DMS 273 treated with DMSO at 0.1 percent for 48 hours (cell line): ENCODE measurements at places on chromosomes 2 and 18.

DNA sequence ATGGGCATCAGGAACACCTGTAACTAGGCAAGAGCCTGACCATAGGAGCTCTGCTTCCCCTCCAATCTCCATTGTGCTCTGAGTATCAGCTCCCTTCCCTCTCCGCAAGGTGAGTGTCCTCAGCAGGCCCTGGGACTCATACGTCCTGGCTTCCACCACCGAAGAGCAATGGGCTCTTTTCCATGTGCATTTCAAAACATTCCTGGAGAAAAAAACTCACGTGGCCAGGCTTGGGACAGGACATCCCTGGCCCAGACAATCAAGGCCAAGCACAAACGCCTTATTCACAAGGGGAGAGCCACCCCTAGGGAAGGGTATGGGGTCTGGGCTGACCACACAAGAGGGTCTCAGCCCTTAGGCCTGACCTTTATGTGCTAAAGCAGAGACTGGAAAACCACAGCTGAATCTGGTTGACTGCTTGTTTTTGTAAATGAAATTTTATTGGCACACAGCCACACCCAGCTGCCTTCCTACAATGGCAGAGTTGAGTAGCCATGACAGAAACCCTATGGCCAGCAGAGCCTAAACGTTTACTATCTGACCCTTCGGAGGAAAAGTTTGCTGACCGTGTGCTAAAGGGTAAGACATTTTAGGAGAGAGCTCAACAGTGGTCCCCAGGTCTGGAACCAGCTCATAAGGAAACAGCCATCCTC is 175.7 kb upstream of the ARL4C start:
- no peak for DNase-seq

GRCh38 chr2:168713325-168713724 is 89.1 kb upstream of the NOSTRIN start:
- DNase-seq: no peak

- DNase-seq: no peak
These were observed 18.5 kb downstream of the PDCL3 start for GRCh38 chr2:100581277-100581612.

GRCh38 chr2:118148133-118148532 is 59.9 kb downstream of the INSIG2 start:
- no peak for DNase-seq

- DNase-seq: no peak
These were observed 340.1 kb downstream of the SLC4A3 start for GRCh38 chr2:219967247-219968245.

- DNase-seq: no peak
These were observed 719.4 kb downstream of the LRP1B start for GRCh38 chr2:141411419-141411818.

GRCh38 chr2:142944264-142944663 is 66.8 kb downstream of the KYNU start:
- DNase-seq: no peak

DNA sequence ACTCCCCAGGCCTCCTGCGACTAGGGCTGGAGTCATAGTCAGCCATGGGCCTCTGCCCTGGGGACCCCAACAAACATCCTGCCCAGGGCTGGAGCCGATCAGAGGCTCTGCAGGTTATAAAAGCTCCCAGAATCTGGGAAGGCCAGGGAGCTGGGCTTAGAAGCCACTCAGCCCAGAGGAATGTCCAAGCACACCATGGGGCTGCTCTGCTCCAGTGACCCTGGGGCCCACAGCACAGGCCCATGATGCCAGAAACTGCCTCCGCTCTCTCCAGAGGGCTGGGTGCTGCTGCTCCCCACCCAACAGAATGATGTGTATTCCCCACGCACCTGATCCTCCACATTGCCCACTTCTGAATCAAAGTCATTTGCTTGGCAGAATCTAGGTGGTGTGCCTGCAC is 88.5 kb downstream of the ARMC9 start:
- no peak for DNase-seq

DNA sequence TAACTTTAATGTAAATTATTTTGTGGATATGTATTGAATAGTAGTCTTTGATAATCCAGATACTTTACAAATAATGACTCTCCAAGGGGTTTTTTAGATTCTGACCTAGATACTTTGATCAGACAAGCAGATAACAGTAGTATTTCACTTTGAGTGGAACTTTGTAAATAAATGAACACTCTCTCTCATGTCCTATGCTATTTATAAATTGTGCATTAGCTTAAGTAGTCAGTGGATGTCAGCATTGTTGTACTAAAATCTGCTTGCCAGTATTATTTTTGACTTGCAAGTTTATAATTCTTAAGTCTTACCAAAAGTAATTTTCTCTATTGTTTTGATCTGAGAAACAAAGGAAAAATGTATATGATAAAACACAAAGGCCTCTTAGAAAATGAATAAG is 1113.1 kb upstream of the NRXN1 start:
- no peak for DNase-seq

DNA sequence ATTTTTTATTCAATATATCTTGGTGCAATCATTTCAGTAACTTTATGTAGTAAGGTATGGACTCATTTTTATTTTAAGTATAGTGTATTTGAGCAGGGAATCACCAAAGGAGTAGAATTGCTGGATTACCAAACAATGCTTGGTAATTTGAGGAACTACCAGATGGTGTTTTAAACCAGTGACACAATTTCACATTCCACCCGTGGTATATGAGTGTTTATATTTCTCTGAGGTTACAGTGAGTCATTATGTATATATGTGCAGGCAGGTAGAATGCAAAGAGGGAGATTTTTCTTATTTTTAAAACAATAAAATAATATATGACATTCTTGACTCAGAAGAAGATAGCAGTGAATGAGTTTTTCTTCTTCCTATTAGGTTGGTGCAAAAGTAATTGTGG is 596.9 kb downstream of the DCC start:
- no peak for DNase-seq

GRCh38 chr2:161165266-161165665 is 5.0 kb downstream of the TANK start:
- no peak for DNase-seq

DNA sequence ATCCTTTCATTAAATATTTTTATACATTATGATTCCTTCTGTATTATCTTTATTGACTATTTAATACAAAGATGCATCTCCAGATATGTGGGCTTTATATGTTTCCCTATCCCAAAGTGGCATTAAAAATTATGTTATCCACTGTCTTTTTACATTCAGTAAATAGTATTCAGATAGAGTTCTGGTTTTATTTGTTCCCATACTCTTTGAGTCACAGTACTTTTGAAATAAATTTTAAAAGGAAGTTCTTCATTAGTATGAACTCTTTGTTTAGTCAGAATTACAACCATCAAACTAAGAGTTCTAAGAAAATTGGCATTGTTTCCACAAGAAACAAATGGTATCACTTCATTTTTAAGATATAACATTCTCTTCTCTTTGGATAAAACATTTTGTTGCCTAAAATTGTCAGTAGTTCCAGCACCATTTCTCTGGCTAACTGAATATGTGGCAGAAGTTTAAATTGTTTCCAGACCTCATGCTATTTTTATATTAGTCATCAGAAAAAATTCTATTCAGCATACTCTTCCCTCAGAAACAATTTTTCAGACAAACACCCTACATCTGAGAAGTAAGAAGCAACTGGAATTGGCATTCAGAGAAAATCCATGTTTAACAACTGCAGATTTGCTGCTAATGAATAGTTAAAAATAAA is 88.5 kb upstream of the COL5A2 start:
- DNase-seq: no peak

GRCh38 chr2:54657664-54658083 is 65.8 kb upstream of the EML6 start:
- DNase-seq: no peak

- DNase-seq: no peak
These were observed 141.6 kb upstream of the TTC39C start for GRCh38 chr18:23872701-23873550.

DNA sequence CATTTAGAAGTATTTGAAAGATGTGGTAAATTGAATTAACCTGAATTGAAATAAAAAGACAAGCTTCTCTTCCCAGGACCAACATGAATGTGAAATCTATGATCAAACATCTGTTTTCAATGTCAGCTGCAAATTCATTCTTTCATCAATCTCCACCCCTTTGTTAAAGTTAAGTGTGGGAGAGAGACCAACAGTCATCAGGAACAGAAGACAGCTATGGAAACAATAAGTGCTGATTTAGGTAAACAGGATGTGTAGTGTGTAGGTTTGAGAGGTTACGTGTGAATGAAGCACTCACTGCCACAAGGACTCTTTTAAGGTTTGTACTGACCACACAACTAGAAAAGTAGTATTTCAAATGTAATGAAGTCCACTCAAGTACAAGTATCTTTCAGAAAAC is 1659.8 kb upstream of the CELF4 start:
- DNase-seq: no peak

- no peak for DNase-seq
These were observed 99.3 kb upstream of the DNAJC10 start for GRCh38 chr2:182616471-182617393.

DNA sequence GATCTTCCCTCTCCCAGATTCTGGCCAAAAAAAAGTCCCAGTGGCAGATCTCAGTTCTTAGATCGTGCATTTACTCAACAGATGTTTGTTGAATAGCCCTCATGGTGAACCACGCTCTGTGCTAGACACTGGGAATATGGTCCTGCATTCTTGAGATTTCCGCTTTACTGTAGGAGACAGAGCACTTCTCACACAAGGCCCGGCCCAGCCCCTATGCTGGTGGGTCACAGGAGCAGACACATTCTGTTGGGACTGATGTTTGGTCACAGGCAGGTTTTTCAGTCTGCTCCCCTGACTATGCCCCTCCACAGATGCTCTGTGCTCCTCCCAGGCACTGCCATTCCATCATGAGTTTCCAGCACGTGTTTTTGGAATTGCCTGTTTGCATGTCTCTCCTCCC is 110.9 kb downstream of the RAPGEF4 start:
- DNase-seq: no peak

- DNase-seq: no peak
These were observed 21.2 kb upstream of the IKZF2 start for GRCh38 chr2:213172641-213173040.

DNA sequence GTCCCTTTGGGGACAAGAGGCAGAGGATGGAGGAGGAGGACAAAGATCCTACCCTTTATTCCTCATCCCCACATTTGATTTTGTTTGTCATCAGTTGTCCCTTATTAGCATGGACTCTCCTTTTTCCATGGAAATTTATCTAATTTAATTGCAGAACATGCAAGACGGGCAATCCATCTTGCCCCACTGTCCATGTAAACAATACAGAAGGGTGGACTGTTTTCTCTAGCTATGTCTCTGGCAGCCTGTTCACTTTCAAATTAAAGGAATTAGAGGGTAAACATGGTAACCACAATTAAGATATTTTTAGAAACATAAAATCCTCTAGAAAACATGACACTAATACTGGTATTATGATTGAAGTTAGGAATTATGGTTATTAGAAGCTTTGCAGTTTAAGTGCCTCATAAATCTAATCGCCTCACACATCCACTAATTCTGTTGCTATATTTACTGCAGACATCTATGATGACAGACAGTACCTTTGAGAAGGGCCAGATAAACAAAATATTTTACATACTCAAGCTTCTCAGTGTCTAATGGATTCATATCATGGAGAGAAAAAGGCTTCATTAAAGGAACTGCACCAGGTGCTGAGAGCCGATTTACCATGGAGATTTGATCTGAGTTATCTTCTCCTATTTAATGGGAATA is 215.5 kb downstream of the LNPK start:
- no peak for DNase-seq

DNA sequence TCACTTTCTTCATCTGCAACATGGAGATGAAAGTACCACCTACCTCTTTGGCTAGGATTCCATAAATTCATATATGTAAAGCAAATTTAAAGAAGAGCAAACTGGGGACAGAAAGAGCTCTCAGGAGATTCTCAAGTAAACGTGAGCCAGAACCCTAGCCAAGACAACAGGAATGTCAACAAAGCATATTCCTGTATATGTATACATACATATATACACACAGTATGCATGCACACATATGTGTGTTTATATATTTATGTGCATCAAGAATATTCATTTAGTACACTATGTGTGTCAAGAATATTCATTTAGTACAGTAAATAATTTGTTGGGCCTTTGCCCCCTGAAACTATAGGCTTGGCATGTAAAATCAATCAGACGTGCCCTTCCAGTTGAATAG is 574.4 kb upstream of the KLHL29 start:
- DNase-seq: no peak

- no peak for DNase-seq
These were observed 99.6 kb upstream of the ASB18 start for GRCh38 chr2:236363711-236364277.

DNA sequence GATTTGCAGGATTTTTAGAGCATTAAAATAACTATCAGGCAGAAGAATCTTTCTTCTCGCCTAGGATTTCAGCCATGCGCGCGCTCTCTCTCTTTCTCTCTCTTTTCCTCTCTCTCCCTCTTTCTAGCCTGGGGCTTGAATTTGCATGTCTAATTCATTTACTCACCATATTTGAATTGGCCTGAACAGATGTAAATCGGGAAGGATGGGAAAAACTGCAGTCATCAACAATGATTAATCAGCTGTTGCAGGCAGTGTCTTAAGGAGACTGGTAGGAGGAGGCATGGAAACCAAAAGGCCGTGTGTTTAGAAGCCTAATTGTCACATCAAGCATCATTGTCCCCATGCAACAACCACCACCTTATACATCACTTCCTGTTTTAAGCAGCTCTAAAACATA is 137.0 kb downstream of the MEIS1 start:
- DNase-seq: no peak

- no peak for DNase-seq
These were observed 65.0 kb downstream of the UGGT1 start for GRCh38 chr2:128155970-128156369.

GRCh38 chr2:201931475-201931874 is 102.2 kb upstream of the FZD7 start:
- DNase-seq: no peak

- DNase-seq: no peak
These were observed 538.3 kb downstream of the CNTNAP5 start for GRCh38 chr2:124563426-124563825.

GRCh38 chr2:237727363-237727762 is 71.2 kb upstream of the RBM44 start:
- no peak for DNase-seq

- DNase-seq: no peak
These were observed 73.0 kb downstream of the MTCL1 start for GRCh38 chr18:8778386-8778785.

DNA sequence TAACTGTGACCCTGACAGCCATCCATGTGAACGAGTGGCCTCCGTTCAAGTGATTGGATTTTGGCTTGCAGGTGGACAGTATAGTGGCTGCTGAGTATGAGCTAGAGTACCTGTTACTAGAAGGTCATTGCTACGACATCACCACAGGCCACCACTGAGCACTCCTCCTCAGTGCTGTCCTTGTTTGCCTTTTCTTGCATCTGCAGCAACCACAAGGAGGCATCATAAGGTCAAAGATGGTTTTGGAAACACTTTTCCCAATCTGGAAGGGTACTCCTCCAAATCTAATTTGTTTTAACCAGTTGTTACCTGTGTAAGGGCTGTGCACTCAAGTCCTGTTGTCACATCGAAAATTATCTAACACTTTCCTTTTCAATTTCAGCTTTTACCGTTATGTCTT is 81.2 kb downstream of the UGGT1 start:
- DNase-seq: no peak

DNA sequence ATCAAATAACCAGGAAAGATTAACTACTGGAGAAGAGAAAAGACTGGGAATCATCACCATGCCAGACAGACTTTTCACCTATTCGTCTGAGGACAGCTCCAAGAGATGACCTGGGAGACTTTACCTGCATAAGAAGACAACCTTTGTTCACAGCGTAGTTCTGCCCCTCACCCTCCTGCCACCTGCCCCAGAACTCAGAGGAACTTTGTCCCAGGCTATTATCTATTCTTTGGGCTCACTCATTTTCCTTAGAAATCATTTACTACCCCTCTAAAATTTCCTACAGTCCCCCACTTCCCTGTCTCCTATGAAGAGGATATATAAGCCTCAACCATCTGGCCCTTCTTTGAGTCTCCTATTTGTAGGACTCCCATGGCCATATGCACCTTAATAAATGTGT is 19.3 kb upstream of the COPS8 start:
- no peak for DNase-seq
